CMK (cell line): ENCODE measurements at places on chromosomes 4 and X.

DNA sequence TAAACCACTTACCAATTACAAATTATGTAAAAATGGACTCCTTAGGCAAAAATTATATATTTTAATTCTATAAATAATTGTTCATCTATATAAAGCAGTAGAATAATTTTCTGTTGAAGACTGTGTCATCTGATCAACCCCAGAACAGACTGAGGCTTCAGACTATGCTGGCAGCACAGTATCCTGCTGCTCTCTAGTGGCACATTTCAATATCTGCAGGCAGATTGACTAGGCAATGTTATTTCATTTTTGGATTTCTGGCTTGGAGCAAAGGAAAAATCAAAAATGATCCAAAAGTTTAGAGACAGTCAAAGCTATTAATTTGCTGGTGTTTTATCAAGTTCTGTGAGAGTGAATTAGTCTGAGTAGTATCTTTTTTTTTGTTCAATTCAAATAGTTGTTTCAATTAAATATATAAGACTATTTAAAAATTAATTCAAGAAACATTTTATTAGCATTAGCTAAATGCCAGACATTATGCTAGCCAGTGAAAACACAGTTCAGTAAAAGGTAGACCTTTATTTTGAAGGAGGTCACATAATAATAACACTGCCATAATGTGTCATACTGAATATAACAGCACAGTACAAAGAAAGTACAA, 21.3 kb upstream of the SULT1E1 start:
- DNase-seq: peak; percentile 33

GRCh38 chr4:112514647-112515197, 1.3 kb downstream of the NEUROG2 start:
- no peak for DNase-seq

DNA sequence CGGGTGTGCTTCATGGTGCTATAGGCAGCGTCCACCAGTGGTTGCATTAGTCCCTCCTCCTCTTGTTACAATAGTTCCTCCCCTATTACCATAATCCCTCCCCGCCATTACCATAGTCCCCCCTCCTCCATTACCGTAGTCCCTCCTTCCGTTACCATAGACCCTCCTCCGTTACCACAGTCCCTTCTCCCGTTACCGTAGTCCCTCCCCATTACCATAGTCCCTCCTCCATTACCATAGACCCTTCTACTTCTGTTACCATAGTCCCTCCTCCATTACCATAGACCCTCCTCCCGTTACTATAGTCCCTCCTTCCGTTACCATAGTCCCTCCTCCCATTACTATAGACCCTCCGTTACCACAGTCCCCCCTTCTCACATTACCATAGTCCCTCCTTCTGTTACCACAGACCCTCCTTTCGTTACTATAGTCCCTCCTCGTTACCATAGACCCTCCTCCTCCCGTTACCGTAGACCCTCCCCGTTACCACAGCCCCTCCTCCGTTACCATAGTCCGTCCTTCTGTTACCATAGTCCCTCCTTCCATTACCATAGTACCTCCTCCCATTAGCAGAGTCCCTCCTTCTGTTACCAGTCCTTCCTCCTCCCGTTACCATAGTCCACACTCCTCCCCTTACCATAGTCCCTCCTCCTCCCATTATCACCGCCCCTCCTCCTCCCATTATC, 129.6 kb downstream of the DHRSX start:
- no peak for DNase-seq

DNA sequence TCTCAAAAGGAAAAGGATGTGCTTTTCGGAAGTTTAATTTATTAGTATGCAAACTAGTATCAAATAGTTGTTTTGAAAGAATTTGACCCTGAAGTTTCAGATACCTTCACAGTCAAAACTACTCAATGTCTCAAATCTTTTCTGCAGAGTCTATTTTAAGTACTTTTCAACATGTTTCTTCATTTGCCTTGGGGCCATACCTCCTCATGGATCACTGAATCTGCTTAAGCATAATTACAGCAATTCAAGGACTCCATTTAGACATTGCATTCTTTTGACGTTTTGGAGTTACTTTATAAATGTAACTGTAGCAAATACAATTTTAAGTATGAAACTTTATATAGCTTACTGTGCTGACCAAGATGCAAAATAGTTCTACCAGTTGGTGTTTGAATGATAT, 25.5 kb downstream of the PALLD start:
- DNase-seq: no peak

- no peak for DNase-seq
Observed at GRCh38 chrX:7385131-7385530, 237.2 kb upstream of the PUDP start.

DNA sequence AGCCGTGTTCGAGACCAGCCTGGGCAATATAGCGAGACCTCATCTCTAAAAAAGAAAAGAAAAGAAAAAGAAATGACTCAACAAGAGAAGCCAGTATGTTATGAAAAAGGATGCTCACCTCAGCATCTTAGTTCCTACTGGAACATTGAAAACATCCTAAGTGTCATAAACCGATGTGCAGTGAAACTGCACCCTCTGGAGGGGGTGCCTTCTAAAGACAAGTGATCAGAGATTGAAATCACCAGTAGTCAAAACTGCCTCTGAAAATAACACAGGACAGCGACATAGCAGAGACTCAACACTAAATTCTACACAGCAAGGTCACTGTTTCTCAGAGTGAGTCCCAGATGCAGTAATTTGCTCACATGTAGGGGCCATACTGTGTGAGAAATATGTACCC, 28.0 kb upstream of the ATP6AP2 start:
- DNase-seq: no peak
